NCI-H1417 (cell line): ENCODE measurements at places on chromosomes 12 and 14.

DNA sequence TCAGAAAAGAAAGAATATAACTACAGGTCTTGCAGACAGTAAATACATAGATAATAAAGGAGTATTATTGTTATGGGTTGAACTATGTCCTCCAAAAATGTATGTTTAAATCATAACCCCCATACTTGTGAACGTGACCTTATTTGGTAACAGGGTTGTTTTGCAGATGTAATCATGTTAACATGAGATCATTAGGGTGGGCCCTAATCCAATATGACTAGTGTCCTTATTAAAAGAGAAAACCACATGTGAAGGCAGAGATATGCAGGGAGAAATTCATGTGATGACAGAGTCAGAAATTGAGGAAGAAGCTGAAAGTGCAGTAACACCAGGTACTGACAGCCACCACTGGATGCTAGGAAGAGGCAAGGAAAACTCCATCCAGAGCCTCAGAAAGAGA is 29.0 kb downstream of the MAGOHB start:
- DNase-seq: no peak

GRCh38 chr12:116471544-116471943 is 87.6 kb upstream of the MAP1LC3B2 start:
- DNase-seq: no peak

- DNase-seq: no peak
Observed at GRCh38 chr14:91694643-91695042, 37.2 kb downstream of the CATSPERB start.

- DNase-seq: no peak
Observed at GRCh38 chr14:99596071-99596627, 7.9 kb downstream of the CCDC85C start.

GRCh38 chr12:89161557-89161956 is 190.7 kb downstream of the DUSP6 start:
- no peak for DNase-seq
